ENCODE measurements at places on chromosomes 4 and X.

GRCh38 chrX:47093248-47093647 is 15.0 kb downstream of the RGN start:
- no peak for DNase-seq

- peak; percentile 13 for DNase-seq
These were observed 2.3 kb upstream of the SASH3 start for GRCh38 chrX:129777218-129778030.

DNA sequence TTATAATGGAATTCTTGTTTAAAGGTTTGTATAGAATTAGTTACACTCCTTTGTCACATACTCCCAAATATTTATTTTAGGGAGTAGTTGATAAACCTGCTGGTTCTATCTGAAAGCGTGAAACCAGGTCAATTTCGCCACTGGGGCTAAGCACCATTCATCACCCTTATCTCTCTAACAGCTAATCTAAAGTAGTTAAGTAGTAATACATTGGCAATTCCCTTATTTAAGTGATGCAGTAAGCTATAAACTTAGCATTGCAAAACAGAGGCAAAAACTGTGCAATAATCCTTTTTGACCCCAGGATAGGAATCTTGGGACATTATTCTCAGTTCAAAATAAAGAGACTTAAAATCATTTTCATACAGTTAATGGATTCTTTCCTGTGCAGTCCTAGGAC is 33.7 kb upstream of the PTPN13 start:
- DNase-seq: no peak

- DNase-seq: no peak
These were observed 432.7 kb upstream of the DIPK2B start for GRCh38 chrX:45633419-45633818.

DNA sequence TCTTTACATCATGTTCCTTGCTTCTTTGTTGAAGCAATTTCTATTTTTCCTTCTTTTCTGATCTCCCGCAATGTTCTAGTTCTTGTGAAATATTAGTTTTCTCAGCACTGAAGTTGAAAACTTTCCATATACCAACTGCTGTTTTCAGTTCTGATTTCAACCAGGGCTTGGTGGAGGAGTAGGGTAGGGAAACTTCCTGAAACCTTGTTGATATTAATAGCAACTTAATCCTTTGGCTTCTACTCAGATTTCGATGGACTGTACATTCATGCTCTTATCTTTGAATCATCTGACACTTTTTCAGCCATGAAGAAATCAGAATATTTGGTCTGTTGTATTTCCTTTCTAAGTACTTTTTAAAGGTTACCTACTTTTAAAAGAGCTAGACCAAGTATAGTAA is 315.8 kb downstream of the RPA4 start:
- DNase-seq: no peak

GRCh38 chr4:117560329-117560728 is 474.0 kb upstream of the NDST3 start:
- DNase-seq: no peak

DNA sequence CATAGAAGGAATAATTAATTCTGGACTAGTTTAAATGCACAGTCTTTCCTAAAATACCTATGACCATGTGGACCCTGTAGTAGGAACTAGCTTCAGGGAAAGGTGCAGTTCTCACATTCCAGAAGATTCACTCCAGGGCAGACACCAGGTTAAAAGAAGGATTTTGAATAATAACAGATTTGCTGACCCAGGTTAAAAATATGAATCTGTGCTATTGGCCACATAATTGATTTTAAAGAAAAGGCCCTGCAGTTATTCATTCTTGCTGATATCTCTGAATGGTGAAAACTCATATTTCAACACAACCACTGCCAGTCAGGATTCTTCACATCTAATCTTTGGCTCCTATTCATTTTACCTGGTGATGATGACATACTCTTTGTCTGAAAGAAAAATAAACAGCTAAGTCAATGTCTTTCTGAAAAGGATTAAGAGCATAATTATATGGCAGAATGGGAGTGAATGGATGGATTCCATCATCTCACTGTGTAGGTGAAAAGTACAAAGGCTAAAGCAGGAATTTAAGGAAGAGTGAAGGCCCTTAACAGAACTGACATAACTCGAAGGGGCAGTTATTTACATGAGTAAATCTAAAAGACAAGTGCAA is 432.8 kb downstream of the PDGFC start:
- no peak for DNase-seq

GRCh38 chrX:17725181-17725580 is 12.1 kb upstream of the SCML1 start:
- DNase-seq: no peak
